ENCODE measurements at places on chromosomes 3 and 15. TPM values are rescaled to one million over a fixed set of nuclear protein-coding genes. Genes with fewer than 3 reads are reported as not detected.

GRCh38 chr3:56683122-56683817 is at the start of gene TASOR:
TSS of gene TASOR (minus strand) at chr3:56683265. CDS start at chr3:56683006, 259 bp downstream.
- DNase-seq, result no peak

DNA sequence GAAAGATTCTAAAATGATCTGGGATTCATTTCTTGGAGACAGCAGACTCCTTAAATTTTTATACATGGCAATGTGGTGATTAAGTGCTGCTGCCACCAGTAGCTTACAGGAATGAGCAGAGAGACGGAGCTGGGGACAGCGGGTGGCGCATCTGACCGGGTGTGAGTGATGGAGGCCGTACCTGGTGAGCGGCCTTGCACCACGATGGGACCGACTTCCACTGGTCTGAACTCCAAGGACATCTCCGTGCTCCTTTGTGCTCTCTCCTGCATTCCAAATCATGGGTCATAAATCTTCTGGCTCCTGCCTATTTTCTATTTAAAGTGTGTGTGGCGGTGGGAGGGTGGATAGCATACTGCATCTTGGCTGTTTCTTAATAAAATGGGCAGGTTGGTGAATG is 262.6 kb downstream of the ABHD5 start:
- no peak for DNase-seq

DNA sequence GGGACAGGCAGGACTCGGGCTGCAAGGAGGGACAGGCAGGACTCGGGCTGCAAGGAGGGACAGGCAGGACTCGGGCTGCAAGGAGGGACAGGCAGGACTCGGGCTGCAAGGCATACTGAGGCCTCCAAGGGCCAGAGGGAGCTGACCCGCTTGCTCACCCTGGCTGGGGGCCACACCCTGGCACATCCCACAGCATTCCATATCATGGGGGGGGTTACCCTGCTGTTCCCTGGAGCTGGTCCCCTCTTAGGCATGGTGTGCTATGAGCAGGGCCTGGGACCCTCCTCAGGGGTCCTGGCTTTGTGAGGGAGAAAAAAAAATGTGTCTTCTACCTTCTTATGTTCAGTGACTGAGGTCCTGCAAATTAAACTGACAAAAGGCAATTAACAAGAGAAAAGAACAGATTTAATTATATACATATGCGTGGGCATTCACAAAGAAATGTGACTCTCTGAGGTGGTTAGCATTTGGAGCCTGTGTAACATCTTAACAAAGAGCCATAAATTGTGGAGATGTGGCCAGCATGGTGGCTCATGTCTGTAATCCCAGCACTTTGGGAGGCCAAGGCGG is 97.6 kb upstream of the ALDH1A3 start:
- no peak for DNase-seq

DNA sequence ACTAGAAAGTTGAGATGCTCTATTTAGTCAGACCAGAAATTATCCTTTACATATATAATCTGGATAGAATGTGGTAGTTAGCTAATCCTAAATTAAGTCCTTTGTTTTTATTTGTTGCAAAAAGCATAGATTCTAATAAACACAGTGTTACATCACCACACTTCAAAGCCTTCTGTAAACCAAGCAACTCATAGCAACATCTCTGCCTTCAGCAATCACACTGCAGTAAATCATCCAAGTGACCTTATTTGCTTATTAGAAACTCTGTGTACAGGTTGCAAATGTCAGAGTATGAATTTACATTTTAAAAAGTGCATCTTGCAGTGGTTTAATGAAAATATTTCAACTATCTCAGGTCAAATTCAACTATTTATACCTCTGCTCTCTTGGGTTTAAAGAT is 242.5 kb downstream of the GBE1 start:
- DNase-seq, result no peak

Gene CCR5
- polyA plus RNA-seq, result 0.40 TPM

Gene KIF7
- 5.7 TPM for polyA plus RNA-seq

GRCh38 chr3:4708230-4708629 is 215.1 kb downstream of the ITPR1 start:
- no peak for DNase-seq

GRCh38 chr3:159191447-159191846 is 389.6 kb downstream of the MFSD1 start:
- DNase-seq, result no peak

Gene THPO
- 1.8 TPM for polyA plus RNA-seq

GRCh38 chr3:115233021-115233420 is 85.9 kb upstream of the ZBTB20 start:
- no peak for DNase-seq

Gene TMEM212
- 0.11 TPM for polyA plus RNA-seq

- no peak for DNase-seq
Measured at GRCh38 chr3:24545887-24546286, 51.2 kb upstream of the THRB start.

GRCh38 chr15:39171944-39172368 is 408.9 kb upstream of the THBS1 start:
- DNase-seq, result no peak

Gene TM4SF4
- polyA plus RNA-seq, result not detected

GRCh38 chr3:155648013-155648591 is 96.8 kb downstream of the PLCH1 start:
- no peak for DNase-seq

DNA sequence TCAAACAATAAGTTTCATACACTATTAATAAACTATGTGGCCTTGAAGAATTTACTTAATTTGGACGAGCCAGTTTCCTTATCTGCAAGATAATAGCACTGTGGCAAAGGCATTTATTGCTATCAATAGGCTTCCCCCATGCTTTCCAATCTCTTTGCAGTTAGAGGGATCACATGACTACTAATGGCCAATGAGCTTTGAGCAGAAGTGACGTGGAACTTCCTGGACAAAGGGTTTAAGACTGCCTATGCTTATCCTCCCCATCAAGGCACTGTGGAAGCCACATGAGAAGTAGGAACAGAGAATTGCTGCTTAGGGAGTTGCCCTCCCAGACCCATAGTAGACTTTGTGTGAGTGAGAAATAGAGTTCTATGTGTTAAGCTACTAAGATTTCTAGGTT is 16.7 kb upstream of the ZMAT3 start:
- DNase-seq, result no peak

GRCh38 chr3:15079091-15079490 is 14.0 kb upstream of the MRPS25 start:
- DNase-seq, result no peak

- DNase-seq, result no peak
Measured at GRCh38 chr3:49164983-49165720, 979 bp downstream of the CCDC71 start.

Gene WDR76
- 6.3 TPM for polyA plus RNA-seq

Gene MUC13
- not detected for polyA plus RNA-seq

DNA sequence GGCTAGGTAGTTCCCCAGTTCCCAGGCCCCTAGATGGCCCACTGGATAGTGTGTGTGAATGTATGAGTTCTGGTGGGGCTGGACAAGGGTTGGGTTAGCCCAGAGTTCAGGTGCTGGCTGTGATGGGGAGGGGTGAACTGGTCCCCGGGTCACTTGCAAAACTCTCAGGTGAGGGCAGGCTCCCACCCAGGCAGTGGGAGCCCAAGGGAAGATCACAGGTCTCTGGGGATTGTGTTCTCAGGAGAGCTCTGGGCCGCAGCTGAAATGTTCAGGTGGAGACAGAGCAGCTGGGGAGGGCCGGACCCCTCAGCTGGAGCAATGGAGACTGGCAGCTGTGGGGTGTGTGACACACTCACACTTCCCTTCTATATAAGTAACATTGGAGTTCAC is 12.8 kb upstream of the FAM98B start:
- DNase-seq, result no peak

DNA sequence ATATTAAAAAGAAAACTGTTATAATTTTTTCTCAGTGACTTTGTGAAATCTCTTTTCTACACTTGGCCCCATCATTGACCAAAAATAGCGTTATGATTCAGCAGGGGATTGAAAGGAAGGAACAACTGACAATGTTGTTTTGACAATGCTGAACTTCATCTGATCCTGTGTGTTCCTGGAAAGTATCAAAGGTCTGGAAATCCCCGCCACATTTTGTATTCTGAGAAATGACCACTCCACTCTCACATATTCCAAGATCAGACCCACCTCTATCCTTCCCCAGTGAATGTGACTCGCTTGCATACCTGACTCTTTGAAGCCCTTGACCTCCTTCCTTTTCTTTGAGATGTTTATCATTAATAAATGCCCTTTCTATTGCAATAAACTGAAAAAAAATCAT is 9.7 kb upstream of the RIOX2 start:
- DNase-seq, result no peak

Gene ISG20
- polyA plus RNA-seq, result 0.62 TPM

DNA sequence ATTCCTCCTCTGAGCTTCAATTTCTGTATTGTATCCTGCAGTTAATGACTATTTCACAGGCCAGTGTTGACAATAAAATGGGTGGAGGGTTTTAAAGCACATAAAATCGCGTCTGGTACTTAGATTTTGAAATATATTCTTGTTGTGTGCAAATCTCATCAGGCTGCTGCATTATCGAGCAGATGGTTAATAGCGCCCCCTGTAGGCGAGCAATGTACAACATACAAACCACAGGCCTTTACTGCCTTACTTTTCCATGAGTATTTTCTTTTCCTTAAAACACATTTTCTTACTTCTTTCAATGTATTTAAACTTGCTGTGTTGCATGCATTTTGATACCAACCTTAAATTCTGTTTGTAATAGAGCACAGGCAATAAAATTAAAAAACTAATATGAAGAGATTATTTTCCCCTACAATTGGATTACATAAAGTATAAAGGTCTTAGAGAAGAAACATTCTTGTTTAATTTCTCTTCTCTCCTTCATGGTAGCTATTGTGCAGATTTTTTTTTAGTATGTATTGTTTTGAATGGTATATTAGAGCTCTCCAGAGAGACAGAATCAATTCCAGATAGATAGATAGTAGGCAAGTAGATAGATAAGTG is 608.4 kb downstream of the CADM2 start:
- DNase-seq, result no peak

Gene ZNF80
- polyA plus RNA-seq, result not detected

Measured in forelimb muscle (tissue), 1 donor.